ENCODE measurements at places on chromosomes 2 and 18.
A peak's percentile ranks its signal among the peaks of the same experiment; 100 is the strongest.

GRCh38 chr18:61957801-61958516, 65.2 kb upstream of the RNF152 start:
- no peak for DNase-seq

DNA sequence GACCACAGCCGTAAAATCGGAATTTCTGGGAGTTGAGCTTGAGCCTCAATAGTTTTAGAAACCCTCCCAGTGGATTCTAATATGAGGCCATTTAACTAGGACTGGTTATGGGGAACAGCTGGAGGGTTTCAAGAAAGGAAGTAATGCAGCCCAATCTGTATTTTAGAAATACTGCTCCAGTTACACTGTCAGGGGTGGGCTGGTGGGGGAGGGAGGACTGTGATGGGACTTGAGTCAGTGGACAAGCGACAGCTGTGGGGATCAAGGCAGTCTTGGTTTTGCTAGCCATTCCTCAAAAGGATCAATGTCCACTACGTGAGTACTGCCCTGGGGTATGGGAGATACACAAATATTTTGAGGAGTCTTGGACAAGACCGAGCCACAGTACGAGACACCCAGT, 34.8 kb downstream of the ASB1 start:
- no peak for DNase-seq

- no peak for DNase-seq
Measured at GRCh38 chr2:44774826-44775492, 166.5 kb upstream of the SIX3 start.

- DNase-seq, result no peak
Measured at GRCh38 chr2:120865656-120866055, 130.0 kb downstream of the GLI2 start.

DNA sequence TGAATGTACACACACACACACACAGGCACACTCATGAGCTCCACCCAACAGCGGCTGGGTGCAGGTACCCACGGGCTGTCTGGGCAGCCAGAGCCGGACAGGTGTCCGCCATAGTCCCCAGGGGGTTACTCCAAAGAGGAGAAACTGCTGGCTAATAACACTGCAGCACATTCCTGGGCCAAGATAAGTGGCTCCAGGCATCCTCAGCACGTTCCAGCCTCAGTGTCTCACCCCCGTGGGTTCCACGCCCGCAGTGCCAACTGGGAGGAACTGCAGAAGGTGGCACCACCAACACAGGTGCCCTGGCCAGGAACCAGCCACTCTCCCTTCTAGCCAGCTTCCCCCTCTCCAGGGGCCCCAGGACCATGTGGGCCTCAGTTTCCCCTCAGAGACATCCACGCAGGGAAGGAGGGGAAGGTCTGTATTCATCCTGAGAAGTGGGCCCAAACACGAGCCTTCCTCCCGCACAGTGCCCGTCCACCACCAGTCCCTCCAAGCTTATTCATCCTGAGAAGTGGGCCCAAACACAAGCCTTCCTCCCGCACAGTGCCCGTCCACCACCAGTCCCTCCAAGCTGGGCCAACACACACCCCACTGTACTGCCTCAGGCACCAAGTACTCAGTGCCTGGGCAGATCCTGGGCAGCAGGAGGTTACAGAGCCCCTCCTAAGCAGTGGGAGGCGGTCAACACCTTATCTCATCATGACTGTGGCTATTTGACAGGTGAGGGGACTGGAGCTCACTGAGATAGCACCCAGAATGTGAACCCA, 47.6 kb downstream of the TNS1 start:
- DNase-seq, result no peak

DNA sequence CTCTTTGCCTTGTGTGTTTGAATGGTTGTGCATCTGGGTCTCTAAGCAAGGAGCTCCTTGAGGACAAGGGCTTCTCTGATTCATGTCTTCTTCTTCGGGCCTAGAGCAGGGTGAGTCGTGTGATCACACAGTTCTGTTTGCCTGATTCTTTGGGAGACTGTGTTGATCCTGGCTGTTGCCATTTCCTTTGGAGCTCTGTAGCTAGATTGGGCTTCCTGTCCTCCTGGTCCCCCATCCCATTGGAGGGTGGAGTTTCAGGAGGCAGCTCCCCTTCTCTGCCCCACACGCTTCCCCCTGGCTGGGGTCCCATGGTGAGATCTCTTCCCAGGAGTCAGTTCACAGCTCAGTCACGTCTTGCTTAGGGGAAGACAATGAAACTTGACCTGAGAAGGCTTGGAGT, 92.8 kb downstream of the TRIB2 start:
- no peak for DNase-seq

GRCh38 chr18:77749089-77749488, 499.4 kb downstream of the GALR1 start:
- DNase-seq, result no peak

DNA sequence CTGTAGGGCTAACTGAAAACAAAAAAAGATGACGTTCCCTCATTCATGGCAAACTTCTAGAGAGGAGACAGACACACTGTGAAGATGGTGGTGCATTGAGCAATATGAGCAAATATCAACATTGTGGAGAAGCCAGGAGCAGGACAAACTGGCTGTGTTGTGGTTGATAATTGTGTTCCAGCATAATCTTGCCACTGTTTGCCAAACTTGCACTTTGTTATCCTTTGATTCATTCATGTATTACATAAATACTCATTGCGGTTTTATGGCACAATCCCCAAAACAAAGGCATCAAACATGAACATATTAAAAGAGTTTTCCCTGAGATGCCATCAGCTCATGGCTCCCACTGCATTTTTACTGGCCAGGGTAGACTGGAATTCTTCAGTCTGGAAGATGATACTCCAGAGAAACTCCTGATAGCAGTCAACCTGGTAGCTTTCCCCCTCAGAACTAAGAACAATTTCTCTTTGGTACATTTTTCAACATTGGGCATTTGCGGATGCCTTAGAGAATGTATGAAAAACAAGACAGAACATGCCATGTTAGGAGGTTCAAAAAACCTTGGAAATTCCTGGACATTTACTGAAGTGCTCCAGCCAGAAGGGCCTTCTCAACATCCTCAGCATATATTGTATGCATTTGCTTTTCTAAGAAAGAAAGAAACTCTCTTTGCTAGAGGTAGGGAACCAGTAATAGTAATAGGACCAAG, 487.4 kb upstream of the CELF4 start:
- no peak for DNase-seq

- no peak for DNase-seq
Measured at GRCh38 chr2:225566798-225567197, 167.3 kb downstream of the NYAP2 start.

DNA sequence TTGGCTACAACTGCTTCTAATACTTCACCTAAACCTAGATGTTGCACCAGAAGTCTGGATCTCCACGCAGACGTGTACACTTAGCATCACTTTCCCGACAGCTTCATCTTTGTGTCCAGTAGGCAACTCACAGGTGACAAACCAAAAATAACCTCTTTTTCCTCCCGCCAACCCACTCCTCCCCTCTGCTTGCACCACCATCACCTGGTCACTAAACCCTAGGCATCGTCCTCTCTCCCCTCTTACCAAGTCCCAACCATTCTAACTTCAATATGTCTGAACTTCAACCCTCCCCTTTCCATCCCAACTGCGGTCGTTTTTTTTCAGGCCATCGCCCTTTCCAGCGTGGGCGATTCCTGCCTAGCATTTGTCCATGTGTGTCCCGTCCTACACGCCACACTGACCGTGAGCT, 413 bp upstream of the CHMP3 start:
- no peak for DNase-seq

- DNase-seq, result no peak
Measured at GRCh38 chr2:73217826-73218225, 3.8 kb downstream of the SMYD5 start.

GRCh38 chr2:100267751-100268150, 54.5 kb downstream of the LONRF2 start:
- no peak for DNase-seq

GRCh38 chr2:177264209-177264692, 276 bp downstream of the NFE2L2 start:
- no peak for DNase-seq

GRCh38 chr2:158089322-158089721, 12.4 kb upstream of the UPP2 start:
- DNase-seq, result no peak

DNA sequence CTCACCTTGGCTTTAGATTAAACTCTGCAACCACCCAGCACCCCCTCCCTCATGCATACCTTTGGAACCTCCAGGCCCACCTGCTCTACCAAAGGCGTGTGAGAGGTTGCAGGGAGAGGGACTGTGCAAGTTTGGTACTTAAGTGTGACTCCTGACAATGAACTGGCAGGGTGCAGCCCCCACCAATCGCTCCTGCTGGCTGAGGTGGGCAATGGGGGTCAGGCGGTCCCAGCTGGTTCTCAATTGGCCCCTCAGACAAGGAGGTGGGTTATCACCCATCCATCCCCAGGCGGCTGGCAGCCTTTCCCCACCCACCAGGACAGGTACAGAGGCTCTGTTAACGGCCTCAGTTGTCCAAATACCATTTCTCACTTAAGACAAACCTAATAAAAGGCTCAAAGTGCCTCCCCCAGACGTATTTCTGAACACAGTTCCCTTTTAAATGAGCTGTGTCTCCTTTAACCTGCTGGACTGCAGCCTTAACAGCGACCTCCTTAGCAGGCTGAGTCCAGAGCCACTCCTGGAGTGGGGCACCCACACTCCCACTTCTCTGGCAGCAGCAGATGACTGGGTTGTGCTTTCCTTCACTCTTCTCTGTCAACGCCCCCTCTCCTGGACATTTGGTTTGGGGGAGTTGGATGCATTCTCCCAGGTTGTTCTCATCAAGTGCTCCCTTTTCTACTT, 169.2 kb upstream of the SMAD2 start:
- DNase-seq, result no peak

DNA sequence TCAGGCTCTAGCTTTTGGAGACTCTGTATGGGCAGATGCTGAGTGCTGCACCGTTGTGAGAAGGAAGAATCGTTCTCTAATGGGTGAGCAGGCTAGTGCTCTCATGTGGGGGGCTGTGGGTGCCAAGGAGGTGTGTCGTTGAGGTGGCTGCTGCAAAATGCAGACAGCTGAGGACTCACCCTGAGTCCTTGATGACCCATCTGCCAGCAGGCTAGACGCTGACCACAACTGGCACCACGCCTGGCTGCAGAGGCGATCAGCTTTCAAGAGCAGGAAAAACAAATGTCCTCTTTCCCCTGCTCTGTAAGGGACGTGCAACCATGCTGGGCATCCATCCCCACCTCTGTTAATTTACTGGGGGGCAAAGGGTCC, 48.2 kb downstream of the HAUS1 start:
- no peak for DNase-seq

DNA sequence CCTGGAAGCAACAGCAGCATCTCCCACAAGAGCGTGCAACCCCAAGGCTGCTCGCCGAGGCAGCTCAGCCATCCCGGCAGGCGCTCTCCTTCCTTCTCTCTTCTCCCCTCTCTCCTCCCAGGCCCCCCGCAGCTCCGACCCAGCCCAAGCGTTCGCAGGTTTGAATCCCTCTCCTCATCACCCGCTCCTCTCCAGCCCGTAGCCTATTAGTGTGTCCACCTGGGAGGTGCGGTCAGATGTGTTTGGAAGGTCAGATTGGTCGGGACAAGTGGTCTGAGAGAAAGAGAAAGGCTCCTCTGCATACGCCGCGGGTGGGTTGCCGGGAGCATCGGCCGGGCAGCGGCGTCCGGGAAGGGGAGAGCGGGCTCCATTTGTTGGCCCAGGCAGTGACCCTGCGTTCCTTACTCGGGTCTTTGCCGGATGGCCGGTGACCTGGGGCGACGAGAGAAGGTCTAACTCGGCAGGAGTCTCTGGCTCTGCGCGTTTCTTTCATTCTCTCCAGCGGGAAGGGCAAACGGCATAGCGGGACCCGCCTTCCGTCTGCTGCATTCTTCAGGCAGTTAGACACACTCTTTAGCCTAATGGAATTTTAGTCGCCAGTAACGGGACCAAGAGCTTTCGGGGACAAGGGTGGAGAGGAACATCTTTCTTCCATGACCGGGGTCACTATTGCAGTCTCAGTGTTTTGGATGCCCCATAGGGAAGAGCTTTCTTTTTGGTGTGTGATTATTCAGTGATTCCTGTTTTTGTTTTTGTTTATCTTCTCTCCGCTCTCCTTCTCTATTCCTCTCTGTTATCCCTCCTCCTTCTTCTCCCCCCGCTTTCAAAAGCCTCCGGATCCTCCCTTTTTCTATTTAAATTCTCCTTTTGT, 1.1 kb upstream of the TMEFF2 start:
- DNase-seq, result no peak

GRCh38 chr2:150478200-150478974, 9.1 kb downstream of the RND3 start:
- DNase-seq, result no peak

DNA sequence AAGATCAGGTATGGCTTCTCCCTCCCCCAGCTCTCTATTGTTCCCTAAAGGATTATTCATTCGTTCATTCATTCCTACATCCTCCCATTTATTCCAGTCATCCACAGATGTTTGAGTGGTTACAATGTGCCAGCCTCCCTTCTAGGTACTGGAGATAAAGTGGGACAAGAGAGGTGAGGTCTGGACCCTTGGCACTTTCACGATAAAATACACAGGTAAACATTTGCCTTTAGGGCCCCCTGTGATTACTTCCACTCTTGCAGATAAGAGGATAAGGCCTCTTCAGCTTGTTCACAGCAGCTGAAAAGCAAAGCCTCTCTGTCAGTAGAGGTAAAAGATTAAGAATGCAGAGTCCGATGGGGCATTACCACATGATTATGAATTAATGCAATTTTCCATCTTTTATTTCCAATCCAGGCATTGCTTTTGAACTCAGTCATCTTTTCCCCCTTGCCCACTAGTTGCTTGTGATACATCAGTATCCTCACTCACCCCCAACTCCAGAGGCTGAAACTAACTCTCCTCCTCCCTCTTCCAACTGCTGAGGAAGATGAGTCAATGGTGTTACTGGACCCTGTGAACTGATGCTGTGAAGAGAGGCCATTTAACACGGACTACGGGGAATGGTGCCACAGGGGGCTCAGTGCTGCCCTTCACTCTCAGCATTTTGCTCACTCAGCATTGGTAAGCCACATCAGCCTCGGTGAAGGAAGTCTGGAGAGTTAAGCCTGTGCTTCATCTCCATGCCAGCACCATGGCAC, 1.1 kb upstream of the DPP4 start:
- DNase-seq, result no peak

DNA sequence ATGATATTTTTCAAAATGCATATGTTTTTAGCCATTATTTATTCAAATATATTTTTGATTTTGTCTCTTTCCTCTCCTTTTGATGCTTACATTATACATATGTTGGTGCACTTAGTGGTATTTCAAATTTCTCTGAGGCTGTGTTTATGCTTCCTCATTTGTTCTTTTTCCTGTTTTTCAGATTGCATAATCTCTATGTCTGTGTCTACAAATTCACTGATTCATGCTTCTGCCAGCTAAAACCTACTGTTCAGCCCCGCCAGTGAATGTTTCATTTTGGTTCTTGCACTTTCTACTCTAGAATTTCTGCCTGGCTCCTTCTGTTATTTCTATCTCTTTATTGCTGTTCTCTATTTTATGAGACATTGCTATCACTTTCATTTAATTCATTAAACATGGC, 951.7 kb upstream of the CNTNAP5 start:
- DNase-seq, result no peak

- no peak for DNase-seq
Measured at GRCh38 chr18:73947180-73947921, 200.3 kb downstream of the FBXO15 start.

GRCh38 chr2:203782262-203782976, 76.0 kb downstream of the CD28 start:
- DNase-seq, result peak; percentile 43
